ENCODE measurements at places on chromosomes 3 and 15. TPM values are rescaled to one million over a fixed set of nuclear protein-coding genes. Genes with fewer than 3 reads are reported as not detected.

DNA sequence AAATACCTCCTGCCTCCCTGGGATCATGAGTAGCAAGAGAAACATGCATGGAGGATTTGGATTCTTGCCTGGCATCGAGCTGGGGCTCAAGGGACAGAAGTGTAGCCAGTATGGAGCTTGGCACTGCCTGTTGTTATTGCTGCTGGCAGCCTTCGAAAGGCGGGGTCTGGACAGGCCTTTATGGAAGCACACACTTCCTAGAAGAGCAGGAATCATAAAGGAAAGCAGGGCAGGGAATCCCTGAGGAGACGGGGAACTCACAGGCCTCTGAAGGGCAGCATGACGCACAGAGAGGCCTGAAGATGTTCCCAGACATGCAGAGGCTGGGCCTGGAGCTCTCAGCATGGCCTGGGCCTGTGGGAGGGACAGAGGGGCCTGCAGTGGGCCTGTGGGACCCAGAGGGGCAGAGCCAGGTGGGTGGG lies 18.6 kb upstream of the SLC41A3 start:
- no peak for DNase-seq

GRCh38 chr15:38941399-38941953 lies 376.9 kb upstream of the RASGRP1 start:
- no peak for DNase-seq

DNA sequence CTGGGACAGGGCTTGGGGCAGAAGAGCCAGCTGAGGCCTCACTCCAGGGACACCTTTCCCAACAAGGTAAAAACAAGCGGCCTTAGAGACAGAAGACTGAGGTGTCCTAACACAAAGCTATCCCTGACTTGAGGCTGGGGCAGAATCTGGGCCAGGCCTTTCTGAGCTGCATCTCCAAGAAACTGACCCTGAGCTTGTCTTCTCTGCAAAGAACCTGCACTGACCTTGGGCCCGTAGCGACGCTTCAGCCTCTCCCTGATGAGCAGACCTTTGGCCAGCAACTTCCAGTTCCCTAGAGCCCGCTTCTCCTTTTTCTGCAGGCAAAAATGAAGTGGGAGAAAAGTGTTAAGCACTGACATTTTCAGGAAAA lies 22.2 kb downstream of the TMEM43 start:
- no peak for DNase-seq

DNA sequence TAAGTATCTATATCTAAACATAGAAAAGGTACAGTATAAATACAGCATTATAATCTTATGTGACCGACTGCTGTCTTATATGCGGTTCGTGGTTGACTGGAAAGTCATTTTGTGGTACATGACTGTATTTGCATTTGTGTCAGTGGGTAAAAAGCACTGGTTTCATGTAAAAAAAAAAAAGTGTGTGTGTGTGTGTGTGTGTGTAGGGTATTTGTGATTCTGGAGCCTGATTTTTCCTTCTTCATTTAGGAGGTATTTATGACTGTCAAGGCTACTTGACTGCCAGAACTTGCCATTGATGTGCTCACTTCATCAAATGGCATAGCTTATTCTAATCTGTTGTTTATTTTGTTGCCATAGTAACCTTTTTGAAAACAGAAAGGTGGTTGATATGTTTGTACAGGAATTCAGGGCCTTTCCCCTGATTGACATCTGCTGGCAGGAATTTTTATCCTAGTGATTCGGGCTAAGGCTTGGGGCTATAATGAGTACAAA lies 63.2 kb downstream of the AKAP13 start:
- peak; percentile 47 for DNase-seq

DNA sequence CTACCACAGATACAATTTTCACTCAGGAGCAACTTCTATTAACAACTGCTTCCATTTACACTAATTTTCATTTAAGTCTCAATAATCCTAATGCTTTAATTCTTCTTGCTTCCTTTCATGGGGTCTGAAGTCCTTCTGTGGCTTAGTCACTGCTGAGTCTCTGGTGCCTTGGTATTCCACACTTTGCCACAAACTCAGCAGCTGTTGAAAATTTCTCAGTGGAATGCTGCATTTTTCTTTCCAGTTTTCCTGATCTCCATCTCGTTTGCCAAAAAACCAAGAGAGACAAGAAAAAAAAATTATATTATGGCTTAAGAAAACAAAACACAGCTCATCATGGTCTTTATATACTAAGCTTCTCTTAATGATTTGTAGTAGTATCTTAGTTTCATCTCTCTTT lies 269.2 kb upstream of the AZI2 start:
- no peak for DNase-seq

GRCh38 chr15:73593304-73594074 lies 39.7 kb downstream of the NPTN start:
- no peak for DNase-seq

DNA sequence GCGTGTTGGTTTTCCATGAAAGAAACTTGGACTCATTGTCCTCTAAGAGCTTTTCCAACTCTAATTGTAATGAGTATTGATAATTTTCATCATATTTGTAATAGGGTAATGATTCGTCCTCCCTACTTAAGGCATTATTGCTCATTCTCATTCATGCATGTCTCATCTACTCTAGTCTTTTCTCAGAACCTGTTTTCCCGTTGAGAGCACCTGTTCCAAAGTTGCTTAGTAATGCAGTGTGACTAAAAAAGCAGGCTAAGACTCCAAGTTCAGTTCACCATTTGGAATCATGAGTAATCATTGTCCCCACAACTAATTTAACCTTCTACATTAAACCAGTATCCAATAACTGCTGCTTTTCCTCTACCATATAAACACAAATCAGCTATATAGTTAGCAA lies 84.0 kb downstream of the FILIP1L start:
- DNase-seq, result no peak

DNA sequence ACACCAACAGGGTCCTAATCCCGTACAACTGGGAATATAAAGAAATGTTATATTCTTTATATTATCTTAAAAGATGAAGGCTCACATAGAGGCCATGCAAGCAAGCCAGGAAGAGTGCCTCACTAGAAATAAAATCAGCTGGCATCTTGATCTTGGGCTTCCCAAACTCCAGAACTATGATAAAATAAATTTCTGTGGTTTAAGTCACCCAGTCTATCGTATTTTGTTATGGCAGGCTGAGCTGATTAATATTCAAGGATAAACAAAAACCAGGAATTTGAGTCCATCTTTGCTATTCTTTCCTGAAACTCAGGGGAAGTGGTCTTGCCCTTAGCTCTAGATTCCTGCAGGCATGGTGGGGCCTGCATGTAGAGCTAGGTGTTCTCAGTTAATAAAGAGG lies 42.7 kb downstream of the ATOSA start:
- DNase-seq, result no peak

Gene TMC3
- not detected for total RNA-seq

DNA sequence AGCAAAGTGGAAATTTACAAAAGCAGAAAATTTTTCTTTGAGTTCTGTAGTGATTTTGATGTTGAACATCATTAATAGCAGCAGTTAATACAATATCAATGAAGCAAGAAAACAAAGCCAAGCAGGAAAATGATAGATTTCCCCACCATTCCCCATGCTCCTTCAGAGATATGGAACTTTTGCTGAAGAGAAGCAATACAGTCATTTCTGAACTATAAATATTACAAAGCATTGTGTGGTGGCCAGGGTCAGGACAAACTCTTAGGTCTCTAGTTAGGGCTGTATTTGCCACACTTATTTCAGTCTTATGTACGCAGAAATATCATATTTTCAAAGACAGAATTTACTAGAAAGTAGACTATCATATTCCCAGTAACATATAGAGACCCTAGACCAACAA lies 88.8 kb upstream of the P3H2 start:
- DNase-seq, result no peak

Gene TGM4
- total RNA-seq, result not detected
